ENCODE measurements at places on chromosomes 16 and 17.

GRCh38 chr17:38704606-38705522, at the start of gene MLLT6:
TSS of gene MLLT6 (plus strand) at chr17:38705273. CDS start at chr17:38705633, 360 bp downstream.
- DNase-seq = peak; percentile 29

DNA sequence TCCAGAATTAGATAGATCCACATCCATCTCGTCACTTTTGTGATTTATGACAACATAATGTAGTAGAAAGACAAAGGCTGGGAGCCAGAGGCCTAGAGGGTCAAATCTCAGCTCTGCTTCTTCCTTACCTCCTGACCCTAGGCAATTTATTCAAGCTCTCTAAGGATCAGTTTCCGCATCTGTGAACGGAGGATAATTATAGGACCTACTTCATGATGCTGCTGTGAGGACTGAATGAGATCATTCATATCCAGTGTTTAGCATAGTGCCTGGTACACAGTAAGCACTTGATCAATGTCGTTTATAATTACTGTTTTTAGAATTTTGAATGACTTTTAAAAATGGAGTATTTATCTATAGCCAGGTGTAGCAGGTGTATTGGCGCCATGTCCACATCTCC, 128.4 kb downstream of the SHISA9 start:
- no peak for DNase-seq

DNA sequence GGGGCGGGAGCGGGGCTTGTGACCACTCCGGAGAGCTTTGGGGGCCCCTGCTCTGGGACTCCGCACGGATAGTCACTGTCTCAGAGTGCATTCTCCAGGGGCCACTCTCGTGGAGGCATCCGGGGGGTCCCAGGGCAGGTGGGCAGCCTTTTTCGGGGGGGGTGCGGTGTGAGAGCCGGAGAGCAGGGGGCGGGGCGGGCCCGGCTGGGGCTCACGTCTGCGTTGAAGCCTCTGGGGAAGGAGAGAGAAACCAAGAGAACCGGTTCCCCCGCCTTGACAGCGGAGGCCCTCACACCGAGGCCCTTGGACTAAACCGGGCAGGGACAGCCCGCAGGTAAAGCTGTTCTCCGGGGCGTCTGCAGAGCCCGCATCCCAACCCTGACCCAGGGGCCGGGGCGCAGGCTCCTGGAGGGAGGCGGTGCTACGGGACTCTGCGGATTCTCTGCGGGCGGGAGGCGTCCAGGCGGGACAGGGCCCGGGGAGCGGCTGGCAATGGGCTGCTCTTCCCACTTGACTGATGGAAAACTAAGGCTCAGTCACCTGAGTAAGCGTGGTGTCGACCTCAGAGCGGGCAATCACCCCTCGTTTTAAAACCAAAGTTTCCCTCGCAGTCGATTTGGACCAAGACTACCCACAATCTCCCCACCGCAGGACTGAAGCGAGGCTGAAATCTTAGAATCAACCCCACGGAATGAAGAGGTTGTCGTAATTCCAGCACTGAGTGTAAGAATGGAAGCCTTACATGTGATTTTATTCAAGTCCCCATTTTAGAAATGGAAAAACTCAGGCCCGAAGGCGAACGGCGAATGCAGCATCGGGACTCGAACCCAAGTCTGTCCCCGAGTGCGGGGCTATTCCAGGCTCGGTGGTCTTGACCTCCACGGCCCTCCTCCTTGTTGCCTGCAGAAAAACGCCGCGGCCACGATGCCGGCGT, 49.6 kb upstream of the AMZ2 start:
- DNase-seq = no peak

DNA sequence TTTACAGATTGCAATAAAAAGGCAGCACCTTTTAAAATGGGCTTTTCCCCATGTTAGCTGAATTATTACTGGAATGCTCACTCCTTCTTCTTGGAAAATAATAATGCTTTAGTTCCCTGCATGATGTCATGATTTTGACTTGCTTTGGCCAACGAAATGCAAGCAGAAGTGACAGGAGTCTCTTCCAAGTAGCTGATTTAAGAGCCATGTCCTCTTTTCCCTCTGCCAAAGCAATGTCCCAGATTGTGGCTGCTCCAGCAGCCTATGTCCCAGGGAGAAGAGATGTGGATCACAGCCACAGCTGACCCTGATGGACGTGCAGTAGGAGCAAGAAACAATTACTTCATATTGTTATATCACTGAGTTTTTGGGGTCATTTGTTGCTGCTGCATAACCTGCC, 246.6 kb downstream of the HAPSTR1 start:
- no peak for DNase-seq

DNA sequence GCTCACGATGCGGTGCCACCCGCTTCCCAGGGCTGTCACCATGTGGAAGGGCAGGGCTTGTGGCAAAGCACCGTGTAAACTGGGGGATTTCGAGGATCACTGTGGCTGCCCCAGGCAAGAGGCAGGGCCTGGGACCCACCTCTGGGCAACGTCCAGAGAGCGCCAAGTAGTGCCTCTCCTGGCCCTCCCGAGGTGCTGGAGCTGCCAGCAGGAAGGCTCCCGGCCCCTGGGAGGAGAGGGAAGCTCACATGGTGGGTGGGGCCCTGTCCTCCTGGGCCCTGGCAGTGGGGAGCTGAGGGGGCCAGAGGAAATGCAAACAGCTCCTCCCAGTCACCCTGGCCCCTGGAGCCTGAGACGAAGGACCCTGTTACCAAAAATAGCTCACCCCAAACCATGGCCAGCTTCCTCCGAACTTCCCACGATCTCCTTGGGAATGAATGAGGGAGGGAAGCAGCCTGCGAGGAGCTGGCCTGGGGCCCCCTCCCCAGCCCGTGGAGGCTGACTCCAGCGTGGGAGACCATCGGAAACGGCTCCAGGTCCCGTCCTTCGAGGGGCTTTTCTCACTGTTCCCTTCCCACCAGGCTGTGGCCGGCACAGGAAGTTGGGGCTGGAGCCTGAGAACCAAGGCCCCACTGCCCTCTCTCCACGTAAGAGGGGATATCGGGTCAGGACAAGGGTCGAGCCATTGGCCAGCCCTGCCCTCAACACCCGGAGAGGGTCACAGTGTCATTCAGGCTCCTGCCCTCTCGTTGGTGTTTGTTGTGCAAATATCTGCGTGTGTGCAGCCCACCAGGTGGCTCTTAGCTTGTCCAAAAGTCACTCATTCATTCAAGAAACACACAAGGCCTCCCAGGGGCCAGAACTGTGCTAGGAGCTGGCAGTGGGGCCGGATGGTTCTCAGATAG, 17.7 kb downstream of the VASN start:
- DNase-seq = no peak

GRCh38 chr17:74110467-74110866, 93.0 kb upstream of the RPL38 start:
- no peak for DNase-seq

DNA sequence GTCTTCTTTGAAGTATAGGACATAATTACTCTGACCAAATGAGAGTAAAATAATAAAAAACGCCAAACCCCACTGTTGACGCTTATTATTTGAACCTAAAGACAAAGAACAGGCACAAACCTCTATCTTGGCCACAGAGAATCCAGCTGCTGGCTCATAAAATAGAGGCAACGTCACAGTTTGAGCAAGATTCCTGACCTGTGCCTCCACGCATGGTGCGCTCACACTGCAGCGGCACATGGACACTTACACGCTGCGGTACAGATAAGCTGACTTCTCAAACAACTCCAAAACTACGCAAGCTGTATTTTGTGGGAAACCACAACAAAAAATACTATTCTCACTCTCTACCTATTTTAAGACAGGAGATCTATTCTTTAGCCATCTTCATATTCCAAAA, 38.8 kb upstream of the TRAP1 start:
- DNase-seq = no peak

- peak; percentile 70 for DNase-seq
Measured at GRCh38 chr17:34579017-34579946, at the start of gene TMEM132E. TSS of gene TMEM132E (plus strand) at chr17:34579582. CDS start at chr17:34581077, 1,495 bp downstream.

DNA sequence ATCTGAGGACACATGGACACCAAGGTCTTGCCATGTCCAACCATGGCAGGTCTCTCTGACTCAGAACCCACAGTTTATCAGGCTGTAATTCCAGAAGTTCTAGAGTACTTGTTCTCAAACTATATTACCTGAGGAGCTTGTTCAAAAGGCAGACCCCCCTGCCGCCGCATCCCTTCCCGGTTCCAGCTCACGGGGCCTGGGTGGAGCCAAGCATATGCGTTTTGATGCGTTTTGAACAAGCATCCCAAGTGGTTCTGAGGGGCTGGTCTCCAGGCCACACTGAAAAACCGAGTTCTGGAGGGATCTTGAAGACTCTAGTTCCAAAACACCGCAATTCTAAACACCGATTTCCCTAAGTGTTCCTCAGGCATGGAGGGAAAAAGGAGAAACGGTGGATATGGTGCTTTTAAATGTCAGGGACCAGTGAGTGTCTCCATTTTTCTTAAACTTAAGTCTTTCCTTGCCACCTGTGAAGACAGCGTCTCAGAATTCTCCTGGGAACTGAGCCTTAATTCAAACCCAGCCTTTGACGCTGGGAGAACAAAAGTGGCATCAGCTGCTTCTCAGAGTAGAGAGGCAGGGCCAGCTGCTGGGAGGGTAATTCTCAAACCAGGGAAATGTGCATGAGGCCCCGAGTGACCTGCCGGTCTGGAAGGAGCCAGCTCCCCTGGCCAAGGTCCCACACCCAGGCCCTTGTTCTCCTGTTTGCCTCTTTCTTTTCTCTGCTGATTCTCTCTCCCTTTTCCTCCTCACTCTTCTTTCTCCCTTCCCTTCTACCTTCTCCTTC, 84.4 kb upstream of the PLCG2 start:
- peak; percentile 54 for DNase-seq

DNA sequence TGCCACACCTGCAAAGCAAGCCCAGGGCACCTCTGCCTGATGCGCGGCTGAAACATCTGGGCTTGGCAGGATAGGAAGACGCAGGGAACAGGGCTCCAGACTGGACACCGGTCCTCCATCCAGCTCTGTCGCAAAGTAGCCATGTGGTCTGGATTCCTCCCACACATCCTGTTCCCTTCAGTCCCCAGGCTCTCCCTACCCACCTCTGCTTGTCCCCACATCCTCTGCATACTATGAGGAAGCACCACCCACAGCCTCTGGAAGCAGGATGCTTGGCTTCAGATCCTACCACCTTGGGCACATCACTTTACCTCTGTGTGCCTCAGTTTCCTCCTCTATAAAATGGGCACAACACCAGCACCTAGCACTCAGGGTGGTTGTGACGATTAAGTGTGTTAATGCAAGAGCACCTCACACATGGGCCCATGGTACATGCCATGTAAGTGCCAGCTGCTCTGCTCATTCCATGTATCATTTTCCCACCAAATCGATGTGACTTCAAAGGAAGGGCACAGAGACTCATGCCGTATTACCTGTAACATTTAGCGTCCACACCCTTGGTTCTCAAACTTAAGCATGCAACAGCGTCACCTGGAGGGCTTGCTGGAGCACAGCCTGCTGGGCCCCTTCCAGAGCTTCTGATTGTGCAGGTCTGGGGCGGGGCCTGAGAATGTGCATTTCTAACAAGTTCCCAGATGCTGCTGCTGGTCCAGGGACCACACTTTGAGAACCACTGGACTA, 138.6 kb upstream of the SDK2 start:
- no peak for DNase-seq

- DNase-seq = no peak
Measured at GRCh38 chr17:20302246-20302917, 165.0 kb downstream of the LGALS9B start.

DNA sequence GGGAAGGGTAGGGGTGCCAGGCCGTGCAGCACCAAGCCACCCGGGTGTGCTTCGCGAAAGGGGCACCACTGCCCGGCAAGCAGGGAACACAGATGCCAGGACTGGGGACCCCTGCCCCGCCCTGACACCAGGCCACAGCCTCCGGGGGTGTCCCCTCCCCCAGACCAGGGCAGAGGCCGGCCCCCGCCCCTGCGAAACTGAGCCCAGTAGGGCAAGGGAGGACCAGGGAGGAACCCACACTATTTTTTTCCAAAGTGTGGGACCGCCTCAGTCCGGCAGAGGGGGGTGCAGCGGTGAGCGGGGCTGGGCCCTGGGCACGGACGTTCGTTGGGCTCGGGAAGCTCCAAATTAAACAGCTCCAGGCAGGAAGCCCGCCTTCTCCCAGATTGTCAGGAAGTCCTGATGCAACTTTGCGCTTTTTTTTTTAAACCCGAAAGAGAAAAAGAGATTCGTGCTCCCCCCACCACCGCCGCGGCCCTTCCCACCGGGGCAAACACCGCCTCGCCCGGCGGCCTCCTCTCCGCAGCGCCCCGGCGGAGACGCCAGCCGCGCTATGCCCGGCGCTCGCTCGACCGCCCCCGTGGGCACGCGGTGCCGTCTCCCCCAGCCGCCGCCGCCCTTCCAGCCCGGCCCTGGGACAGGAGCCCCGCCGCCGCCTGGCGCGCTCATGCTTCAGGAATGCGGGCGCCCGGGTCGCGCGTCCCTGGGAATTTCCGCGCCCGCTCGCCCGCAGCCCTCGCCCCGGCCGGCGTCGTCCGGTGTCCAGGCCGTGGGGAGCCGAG, 755 bp downstream of the PIEZO1 start:
- DNase-seq = no peak

DNA sequence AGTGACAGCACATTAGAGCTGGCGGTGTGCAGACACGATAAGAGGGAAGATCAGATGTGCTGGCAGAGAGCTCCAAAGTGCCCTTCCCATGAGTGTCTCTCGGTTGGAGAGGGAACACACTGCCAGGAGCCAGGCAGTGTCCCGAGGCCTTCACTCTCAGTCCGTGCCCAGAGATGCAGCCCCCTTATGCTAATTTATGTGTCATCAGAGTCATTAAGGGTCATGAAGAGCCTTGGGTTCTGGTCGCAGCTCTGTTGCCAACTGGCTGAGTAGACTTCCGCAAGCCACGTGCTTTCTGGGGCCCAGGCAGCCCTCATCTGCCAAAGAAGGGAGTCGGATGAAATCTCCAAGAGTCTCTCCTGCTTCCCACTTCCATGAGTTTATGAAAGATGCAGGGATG, 232.5 kb downstream of the MSI2 start:
- DNase-seq = no peak

DNA sequence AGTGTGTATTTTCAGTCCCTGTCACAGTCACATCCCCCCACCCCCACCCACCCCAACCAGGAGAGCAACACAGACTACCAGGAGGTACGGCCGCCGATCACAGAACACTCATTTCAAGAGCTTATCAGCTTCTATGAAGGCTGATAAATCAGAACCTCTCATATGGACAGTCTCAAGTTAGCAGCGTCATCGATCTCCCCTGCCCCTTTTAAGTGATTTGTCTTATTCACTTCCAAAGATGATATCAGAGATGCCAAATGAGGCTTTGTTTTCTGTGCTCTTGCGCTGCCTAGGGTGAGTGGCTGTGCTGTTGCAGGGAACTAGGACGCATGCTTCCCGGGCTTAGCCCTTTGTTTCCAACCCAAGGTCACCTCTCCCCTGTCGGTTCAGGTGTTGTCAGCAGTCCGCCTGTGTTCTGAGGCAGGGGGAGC, 26.8 kb upstream of the PMFBP1 start:
- DNase-seq = no peak
